Tracheal epithelial cell (primary cell): ENCODE measurements at places on chromosomes 16 and 17. TPM values are rescaled to one million over a fixed set of nuclear protein-coding genes. Genes with fewer than 3 reads are reported as not detected.

MFAP4 gene
- not detected in 2 replicates for total RNA-seq

CTDNEP1 gene
- 20.5 and 25.4 TPM in 2 replicates for total RNA-seq

ZP2 gene
- total RNA-seq: not detected in 2 replicates

ABCA5 gene
- total RNA-seq: 8.9 and 10.0 TPM in 2 replicates

CIBAR2 gene
- not detected in 2 replicates for total RNA-seq

MRPS34 gene
- total RNA-seq: 91.8 and 93.1 TPM in 2 replicates

HID1 gene
- total RNA-seq: 2.4 and 3.4 TPM in 2 replicates

MOSMO gene
- total RNA-seq: 6.5 and 13.6 TPM in 2 replicates

SLC13A5 gene
- 0.21 and 0.96 TPM in 2 replicates for total RNA-seq

PLK1 gene
- 1.9 and 6.0 TPM in 2 replicates for total RNA-seq

KIFC3 gene
- total RNA-seq: 31.1 and 107 TPM in 2 replicates

CNTD1 gene
- not detected in 2 replicates for total RNA-seq

CCL16 gene
- total RNA-seq: not detected in 2 replicates

C16orf74 gene
- 100 and 109 TPM in 2 replicates for total RNA-seq
